Osteocyte (in vitro differentiated cells): ENCODE measurements at places on chromosomes 12 and 14.

DNA sequence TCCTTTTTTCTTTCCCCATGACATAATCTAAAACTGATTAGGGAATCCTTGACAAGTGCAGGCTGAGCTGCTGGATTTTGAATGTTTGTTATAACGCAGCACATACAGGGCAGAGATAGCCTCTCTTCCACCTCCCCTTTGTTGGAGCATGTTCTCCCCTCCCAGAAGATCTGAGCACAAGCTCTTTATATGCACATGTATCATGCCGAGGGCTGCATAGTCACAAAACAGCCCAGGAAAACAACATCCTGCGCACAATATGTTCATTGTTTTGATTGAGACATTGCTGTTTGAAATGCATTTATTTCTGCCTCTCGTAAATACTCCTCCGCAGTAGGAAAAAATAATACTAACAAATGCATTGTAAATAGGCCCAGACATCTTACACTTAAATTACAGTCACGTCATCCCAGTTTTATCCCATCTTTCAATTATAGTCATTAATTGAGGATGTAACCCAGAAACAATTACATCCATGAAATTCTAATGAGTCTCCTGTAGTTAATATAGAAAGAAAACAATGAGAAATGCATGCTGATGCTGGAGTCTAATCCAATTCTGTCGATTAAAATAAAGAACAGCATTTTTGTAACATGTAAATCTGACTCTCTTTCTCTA lies 401.8 kb downstream of the BTG1 start:
- DNase-seq, result no peak

DNA sequence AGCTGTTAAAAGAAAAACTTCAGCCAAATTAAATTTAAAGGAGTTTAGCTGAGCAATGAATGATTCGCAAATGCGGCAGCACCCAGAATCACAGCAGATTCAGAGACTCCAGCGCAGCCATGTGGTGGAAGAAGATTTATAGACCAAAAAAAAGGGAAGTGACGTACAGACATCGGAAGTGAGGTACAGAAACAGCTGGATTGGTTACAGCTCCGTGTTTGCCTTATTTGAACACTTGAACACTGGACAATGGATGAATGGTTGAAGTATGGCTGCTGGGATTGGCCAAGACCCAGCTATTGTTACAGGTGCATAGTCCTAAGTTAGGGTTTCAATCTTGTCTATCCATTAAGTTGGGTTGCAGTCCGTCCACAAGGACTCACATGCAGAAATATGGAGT lies 42.6 kb downstream of the GALNT8 start:
- no peak for DNase-seq

DNA sequence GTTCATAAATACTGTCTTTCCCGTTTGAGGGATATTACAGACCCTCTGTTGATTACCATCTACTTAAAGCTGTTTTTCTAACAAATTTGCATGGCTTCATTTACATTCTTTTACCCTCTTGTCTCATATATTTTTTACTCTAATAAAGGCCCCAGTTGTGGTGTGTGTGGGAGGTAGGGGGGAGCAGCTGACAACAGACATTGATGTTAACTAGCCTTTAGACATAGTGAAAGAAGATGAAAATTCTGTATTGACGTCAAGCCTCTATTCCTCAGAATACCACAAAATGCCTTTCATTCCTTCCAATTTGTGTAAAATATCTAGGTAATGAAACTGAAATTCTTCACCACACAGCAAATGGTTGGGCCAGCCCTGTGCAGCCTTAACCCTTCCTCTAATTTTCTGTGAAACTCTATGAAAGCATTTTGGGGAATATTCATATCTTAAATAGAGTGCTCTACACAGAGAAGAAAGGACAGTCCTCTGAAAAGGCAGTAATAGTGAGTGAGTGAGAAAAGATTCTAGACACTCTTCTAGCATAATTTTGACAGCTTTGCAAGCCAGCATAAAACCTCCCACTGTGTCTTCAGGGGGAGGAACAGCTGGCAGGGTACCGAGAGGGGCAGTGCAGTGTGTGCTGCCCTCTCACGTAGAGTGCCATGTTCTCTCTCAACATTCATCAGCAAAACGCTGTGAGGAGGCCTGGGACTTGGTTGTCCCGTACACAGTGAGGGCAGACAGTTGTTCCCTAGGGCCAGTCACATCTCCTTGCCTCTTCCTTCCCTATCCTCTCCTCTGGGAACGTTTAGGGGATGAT lies 20.1 kb upstream of the CERS5 start:
- DNase-seq, result no peak

- DNase-seq, result no peak
Measured at GRCh38 chr14:21804981-21805380, 131.4 kb upstream of the OR4E1 start.

- no peak for DNase-seq
Measured at GRCh38 chr14:23182372-23183157, 895 bp downstream of the SLC7A8 start.

DNA sequence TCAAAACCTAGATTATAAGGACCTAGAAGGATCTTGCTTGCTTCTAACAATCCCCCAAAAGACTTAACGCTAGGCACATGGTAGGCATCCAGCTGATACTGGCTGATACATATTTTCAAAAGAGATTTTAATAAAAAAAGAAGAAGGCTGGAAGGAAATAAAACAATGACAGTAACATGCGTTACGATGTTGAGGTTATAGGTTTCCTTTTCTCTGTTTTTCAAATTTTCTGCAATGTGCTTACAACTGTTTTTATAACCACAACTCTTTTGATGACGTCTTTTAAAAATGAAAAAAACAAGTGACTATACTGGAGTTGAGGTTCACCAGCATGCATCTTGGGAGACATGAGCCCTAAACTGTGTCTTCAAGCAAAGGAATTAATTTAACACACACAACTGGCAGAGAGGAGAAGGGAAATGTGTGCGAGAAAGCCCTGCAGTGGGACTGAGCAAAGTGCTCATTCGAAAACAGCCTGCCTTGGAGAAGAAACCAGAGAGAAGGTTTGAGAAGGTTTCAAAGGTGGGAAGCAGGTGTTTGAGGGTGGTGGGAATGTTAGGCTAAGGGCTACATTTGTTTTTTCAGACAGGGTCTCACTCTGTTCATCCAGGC lies 80.4 kb downstream of the DUSP16 start:
- DNase-seq, result no peak

- DNase-seq, result no peak
Measured at GRCh38 chr14:83764656-83765599, 1765.0 kb upstream of the FLRT2 start.

- DNase-seq, result peak; percentile 62
Measured at GRCh38 chr14:104267895-104268294, 129.5 kb downstream of the KIF26A start.

DNA sequence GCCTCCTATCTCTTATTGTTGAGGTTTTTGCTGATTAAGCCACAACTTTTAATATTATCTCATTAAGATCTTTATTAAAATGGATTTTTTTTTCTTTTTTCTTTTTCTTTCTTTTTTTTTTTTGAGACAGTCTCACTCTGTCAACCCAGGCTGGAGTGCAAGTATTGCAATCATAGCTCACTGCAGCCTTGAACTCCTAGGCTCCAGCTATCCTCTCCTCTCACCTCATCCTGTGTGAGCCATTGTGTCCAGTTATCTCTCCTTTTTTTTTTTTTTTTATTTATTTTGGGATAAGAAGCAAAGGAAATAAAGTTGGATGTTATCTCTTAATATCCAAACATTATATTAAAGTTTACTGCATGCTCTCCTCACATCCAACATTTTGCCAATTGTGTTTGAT lies 12.7 kb downstream of the VEZT start:
- no peak for DNase-seq

DNA sequence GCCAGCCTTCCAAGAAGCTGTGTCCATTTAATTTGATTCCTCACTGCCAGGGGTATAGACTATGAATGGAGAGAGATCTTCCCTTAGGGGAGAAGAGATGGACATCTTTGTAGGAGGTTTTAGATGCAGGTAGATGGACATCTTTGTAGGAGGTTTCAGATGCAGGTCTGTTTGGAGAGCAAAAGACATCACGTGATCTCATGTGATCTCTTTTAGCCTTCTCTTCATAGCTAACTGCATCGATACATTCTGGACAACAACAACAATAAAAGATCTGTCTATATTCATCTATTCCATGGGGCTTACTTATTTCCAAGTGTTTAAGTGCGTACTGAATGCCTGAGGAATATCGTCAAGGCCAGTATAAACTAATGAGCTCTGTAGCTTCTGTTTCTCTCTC lies 163.2 kb downstream of the PAX9 start:
- DNase-seq, result no peak

DNA sequence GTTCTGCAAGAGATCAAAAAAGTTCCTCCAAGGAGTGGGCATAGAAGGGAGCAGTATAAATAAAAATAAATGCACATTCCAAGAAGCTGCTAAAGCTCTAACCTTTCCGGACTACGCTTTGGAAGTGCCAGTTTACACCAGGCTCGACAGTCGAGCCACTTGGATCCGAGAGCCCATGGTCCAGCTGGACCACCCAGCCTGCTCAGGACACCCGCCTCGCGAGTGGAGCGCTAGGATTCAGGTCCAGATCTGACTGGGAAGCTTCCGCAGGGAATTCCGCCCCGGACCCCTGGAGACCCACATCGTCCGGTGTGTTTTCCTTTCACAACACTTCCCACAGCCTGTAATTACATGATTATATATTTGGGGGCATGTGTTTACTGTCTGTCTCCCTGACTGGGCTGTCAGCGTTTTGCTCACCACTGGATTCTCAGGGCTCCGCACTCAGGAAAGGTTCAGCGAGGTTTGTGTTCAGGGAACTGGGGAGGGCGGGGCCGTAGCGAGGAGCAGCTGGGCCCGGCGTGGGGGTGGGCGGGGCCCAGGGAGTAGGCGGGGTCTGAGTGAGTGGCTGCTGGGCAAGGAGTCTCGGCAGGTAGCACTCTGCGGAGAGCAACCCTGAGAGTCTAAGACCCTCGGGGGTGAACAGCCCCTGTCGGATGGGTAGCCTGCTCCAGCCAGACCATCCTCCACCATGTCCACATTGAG lies 52.3 kb upstream of the TMEM263 start:
- DNase-seq, result no peak

GRCh38 chr14:41606532-41607303 lies at the start of gene LRFN5:
TSS of gene LRFN5 (plus strand) at chr14:41606876.
- DNase-seq, result no peak

- no peak for DNase-seq
Measured at GRCh38 chr12:97650242-97650641, 187.6 kb downstream of the RMST start.

- DNase-seq, result no peak
Measured at GRCh38 chr12:66144791-66145754, 14.5 kb upstream of the LLPH start.

DNA sequence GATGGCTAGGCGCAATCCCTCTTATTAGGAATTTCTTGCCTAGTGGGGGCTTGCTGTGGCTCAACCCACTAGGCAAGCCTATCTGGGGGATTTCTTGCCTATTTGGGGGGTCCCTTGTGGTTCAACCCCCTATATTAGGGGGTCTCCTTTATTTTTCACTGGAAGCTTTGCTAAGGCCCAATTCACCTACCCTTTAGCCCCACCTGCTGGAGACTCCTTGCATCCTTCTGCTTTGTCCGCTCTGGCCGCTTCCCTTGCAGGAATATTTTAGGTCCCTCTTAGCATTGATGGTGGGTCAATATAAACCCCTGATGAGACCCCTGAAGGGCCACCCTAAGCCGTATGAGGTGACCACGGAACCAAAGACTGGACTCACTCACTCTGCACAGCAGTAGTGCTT lies 1552.1 kb downstream of the AACS start:
- no peak for DNase-seq

- no peak for DNase-seq
Measured at GRCh38 chr12:6295094-6295811, 15.2 kb upstream of the PLEKHG6 start.

DNA sequence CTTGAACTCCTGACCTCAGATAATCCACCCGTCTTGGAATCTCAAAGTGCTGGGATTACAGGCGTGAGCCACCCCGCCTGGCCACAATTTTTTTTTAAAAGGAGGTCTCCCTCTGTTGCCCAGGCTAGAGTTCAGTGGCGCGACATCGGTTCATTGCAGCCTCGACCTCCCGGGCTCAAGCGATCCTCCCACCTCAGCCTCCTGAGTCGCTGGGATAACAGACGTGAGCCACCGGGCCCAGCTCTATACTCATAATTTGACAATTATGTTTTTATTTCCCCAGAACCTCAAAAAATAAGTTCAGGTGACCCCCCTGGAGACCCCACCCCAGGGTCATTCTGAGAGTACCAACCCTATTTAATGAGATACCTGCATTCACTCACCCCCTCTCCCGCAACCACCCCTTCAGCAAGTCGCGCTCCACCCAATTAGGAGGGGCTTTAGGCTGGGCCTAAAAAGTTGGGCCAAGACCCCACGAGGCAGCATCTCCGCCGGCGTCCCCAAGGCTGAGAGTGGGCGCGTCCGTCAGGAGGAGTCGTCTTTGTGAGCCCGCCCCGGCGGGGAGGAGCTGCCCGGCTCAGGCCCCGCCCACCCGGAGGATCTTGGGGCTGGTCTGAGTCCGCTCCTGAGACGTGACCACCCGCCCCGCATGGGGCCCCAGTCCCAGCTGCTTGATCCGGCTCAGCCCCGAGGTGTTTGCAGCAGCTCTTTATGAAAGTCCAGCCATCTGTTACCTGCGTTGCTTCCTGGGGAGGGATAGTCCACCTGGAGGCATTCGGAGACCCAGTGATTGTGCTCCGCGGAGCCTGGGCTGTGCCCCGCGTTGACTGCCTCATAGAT lies at the start of gene ANKRD33:
Gene ANKRD33, plus strand, starts transcription at position 628 of the 840 bp plus-strand sequence. Its CDS starts 84 bp downstream, at position 712.
- DNase-seq, result no peak
